ENCODE measurements at places on chromosomes 6 and 20. TPM values are rescaled to one million over a fixed set of nuclear protein-coding genes. Genes with fewer than 3 reads are reported as not detected.

DNA sequence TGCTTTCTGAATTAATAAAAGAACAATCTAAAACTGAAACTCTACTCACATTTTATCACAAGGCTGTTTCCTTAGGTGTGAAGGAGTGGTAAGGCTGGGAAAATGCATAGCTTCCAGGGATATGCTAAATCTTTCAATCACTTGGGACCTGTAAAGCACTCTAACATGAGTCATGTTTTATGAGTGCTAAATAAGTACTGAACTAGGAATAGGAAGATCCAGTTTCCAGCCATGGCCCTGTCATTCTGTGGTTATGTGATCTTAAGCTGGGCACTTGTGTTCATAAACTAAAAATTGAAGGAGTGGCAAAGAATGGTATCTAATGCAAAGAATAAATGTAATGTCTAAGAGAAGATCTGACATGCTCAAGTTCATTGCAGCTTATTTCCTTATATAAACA lies 6.1 kb upstream of the TMEM200A start:
- H3K4me1 ChIP-seq, result peaks cover 5% of the 10 kb centered on the region
- H3K36me3 ChIP-seq, result no peaks in the 10 kb centered on the region
- H3K27me3 ChIP-seq, result peaks cover 29% of the 10 kb centered on the region
- DNase-seq, result no peak
- no peak overlapping the region for H3K27ac ChIP-seq

DNA sequence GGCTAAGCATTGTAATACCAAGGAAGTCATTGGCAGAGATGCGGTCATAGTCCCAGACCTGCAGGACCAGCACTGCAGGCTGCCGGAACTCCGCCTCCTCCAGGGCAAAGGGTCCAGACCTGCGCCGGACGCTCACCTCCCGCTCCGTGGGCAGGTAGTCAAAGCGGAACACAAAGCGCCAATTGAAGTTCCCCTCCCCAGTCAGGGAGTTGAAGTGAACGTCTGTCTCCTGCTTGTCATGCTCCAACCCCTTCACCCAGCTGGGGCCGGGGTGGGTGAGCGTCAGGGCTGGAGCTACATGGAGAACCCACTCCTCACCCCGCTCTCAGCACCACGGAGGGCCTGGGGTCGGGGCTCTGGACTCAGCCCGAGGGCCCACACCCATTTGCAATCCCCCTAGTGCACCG lies 18.2 kb downstream of the ERGIC3 start:
- H3K27ac ChIP-seq, result no peak overlapping the region
- DNase-seq, result no peak
- no peaks in the 10 kb centered on the region for H3K4me1 ChIP-seq
- H3K27me3 ChIP-seq, result no peaks in the 10 kb centered on the region

DNA sequence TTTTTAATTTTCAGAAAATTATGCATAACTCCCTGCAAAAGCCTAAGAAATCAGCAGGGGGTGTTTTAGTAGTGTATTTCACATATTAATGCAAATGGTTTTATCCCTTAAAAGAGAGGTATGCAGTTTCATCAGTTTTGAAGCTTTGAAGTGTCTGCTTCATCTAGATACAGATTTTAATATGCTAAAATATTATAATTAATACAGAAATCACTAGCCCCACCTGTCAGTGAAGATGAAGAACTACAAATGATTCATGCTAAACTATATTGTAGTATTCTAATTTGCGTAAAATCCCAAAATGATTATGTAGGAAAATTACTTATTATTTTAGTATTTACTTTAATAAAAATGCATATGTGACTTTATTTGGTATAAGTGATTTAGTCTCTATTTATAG lies 2.9 kb upstream of the TFB1M start:
- H3K4me1 ChIP-seq, result peaks cover 34% of the 10 kb centered on the region
- no peak overlapping the region for H3K27ac ChIP-seq
- H3K4me3 ChIP-seq, result no peak overlapping the region
- no peaks in the 10 kb centered on the region for H3K27me3 ChIP-seq

DNA sequence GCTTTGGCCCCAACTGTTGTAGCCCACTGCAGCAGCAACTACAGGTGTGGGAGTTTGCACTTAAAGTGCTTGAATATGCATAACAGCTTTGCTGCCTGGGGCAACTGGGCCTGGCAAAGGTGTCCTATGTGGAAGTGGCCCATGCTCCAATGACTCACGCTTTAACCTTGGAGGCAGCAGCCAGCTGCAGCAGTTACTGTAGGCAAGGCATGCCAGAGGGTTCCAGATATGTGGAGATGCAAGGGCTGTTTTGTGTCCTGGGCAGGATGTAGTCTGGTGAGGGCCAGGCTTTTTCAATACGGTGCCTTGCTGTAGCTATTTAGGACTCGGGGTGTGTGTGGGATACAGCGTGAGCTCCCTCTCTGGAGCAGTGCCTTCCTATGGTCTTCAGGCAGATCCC lies 150.3 kb downstream of the NKAIN2 start:
- H3K4me3 ChIP-seq, result no peak overlapping the region
- H3K27me3 ChIP-seq, result no peaks in the 10 kb centered on the region
- no peaks in the 10 kb centered on the region for H3K4me1 ChIP-seq
- DNase-seq, result no peak

DNA sequence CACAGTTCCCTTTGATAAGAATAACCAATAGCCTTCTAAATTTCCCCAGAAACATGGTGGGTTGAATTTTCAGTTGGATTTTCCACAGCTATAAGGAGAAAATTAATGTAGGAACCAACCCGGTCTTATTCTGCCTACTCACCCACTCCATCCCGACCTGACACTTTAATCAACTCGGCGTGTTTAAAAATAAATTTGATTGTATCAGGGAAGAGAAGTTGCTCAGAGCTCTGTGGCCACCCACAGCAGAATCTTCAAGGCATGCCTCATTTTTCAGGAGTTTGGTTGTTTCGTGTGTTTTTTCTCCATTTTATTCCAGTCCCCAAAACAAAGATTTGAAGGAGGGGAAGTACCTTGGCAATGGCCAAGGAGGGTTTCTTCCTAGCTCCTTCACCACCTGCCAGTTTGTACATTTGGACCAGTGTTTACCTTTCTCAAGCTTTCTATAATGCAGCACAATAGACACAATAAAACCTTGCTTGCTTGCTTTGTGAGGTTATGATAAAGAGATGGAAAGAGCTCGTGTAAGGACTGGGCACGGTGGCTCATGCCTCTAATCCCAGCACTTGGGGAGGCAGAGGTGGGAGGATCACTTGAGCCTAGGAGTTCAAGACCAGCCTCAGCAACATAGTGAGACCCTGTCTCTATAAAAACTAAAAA lies 297.2 kb upstream of the JARID2 start:
- H3K27me3 ChIP-seq, result no peaks in the 10 kb centered on the region
- no peak for DNase-seq
- H3K36me3 ChIP-seq, result no peaks in the 10 kb centered on the region

GRCh38 chr6:42963855-42964605 lies 3.5 kb downstream of the GNMT start:
- peaks cover 4% of the 10 kb centered on the region for H3K27me3 ChIP-seq
- H3K4me3 ChIP-seq, result no peak overlapping the region
- peaks cover 10% of the 10 kb centered on the region for H3K4me1 ChIP-seq

GRCh38 chr6:26019261-26019830 lies 56.7 kb downstream of the TRIM38 start:
- peaks cover 12% of the 10 kb centered on the region for H3K36me3 ChIP-seq
- H3K27me3 ChIP-seq, result no peaks in the 10 kb centered on the region
- peak overlapping the region; percentile 91 for H3K4me3 ChIP-seq
- DNase-seq, result no peak
- H3K27ac ChIP-seq, result peak overlapping the region; percentile 100

DNA sequence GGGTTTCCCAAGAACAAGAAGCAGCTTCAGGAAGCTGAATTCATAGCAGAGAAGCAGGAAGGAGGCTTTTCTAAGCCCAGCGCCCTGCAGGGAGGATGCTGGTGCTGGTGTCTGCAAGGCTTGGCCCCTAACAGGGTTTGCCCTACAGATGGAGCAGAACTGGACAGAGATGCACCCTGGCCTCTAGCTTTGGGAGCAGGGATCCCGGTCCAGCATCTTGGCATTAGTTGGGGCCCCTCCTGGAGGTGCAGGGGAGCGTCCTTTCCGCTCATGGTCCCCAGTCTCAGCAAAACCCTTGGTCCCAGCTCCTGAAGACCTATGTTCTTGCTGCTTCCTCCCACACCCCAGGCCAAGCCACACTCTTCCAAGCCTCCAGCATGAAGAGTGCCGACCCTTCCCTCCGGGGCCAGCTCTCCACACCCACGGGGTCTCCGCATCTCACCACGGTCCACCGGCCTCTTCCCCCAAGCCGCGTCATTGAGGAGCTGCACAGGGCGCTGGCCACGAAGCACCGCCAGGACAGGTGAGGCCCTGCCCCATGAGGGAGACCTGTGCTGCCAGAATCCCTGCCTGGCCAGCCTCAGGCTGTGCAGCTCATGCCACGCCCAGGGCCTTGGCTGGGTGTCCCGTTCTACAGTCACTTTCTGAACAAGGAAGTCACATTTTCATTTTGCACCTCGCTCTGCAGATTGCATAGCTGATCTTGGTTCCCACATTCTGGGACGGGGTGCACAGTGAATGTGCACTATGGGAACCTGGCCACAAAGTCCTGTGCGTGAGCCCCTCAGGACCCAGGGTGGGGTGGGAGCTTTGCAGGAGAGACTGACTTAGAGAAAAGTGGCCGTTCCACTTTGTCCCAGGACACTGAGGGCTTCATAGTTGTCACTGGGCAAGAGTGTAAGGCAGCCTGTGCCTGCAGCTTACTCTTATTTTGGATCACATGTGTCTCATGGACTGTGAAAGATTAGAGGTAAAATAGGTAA lies 160.2 kb downstream of the SYCP2 start:
- H3K27ac ChIP-seq, result no peak overlapping the region
- H3K4me1 ChIP-seq, result no peaks in the 10 kb centered on the region
- H3K4me3 ChIP-seq, result no peak overlapping the region

DNA sequence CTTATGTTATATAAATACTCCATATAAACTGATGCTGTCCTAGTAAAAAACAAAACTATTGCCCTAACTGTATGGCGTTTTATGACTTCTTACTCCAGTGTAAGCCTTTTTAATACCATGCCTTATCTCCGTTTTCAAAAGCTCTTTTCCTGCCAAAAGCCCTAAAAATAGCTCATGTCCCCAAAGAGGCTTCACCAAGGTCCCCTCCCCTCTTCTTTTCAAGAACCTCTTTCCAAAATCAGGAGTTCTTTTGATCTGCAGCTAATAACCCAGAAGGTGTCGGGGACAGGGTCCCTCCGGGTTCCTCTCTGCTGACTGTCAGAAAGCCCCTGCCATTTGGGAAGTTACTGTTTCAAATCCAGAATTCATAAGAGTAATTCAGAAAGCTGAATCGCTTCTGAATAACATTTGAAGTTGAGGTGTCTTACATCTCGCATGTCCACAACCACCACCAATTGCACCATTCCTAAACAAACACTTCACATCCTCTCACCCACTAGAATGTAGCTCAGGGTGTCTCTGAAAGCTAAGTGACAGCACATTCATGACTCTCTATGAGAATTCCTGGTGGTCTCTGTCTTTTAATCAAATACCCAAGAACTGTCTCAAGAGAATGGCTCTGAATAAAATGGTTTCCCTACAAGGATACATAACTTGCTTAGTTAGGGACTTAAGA lies 13.3 kb downstream of the TASP1 start:
- H3K36me3 ChIP-seq, result peaks cover 14% of the 10 kb centered on the region
- no peak for DNase-seq
- no peak overlapping the region for H3K27ac ChIP-seq
- no peak overlapping the region for H3K4me3 ChIP-seq
- no peaks in the 10 kb centered on the region for H3K27me3 ChIP-seq

Gene FAM217A
- not detected for total RNA-seq

Gene LINC00237
- not detected for total RNA-seq

Gene LAMA4
- not detected for total RNA-seq

All from activated CD4-positive, alpha-beta T cell treated with anti-CD3 and anti-CD28 coated beads, Interleukin-2, amount 10 ng/mL, durations not matched to agents 7 days and 5 days (primary cell).